ENCODE measurements at places on chromosomes 5 and 9.

DNA sequence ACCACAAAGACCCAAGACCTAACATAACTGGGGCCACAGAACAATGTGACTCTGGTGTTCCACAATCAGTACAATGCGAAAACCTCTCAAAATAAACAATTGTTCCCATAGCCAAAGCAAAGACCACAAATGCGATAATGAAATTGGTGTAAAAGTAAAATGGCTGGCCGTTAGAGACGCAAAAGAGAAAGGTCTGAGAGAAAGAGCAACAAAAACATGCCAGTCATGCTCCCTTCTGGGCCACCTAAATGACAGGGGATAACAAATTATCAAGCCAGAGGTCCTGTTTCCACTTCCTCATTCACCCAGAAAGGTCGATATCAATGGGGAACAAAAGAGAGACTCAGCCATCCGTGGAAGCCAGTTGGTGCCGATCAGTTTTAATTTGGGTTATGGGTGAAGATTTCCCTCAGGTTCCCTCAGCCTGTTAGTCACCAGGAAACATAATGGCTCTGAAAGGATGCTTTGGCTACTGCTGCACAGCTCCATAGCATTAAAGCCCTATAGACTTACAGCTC is 9.2 kb upstream of the CFAP95 start:
- DNase-seq = no peak

DNA sequence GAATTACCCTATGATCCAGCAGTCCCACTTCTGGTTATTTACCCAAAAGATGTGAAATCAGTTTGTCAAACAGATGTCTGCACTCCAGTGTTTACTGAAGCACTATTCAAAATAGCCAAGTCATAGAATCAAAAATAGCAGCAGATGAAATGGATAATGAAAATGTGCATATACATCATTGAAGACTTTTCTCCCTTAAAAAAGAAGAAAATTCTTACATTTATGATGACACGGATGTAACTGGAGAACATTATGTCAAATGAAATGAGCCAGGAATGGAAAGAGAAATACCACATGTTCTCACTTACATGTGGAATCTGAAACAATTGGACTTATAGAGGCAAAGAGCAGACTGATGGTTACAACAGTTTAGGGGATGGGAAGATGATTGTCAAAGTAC is 21.5 kb upstream of the PLEKHG4B start:
- DNase-seq = no peak

- no peak for DNase-seq
These were observed 33.6 kb downstream of the HTR4 start for GRCh38 chr5:148620696-148621095.

DNA sequence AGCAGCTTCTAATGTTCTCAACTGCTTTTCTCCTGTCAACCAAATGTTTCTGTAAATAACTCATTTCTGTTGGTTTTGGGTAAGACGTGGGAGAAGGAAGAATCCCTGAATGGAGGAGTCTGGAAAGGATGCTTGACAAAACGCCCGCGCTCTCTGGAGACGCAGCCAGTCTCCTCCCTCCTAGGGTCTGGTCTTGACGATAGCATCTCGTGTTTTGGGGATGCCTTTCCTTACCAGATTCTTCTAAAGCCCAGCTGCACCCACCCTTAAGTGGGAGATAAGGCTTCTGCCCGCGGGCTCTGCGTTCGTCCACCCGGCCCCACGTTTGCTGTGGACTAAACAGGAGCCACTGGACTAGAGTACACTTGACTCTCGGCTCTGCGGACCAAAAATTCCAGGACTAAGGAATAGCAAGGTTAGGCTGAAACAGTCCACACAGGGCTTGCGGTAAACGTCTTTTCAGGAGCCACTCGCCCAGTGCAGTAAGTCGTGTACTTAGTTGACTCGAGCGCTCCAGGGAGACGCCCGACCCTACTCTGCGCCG is 491 bp upstream of the CTSL start:
- DNase-seq = no peak

DNA sequence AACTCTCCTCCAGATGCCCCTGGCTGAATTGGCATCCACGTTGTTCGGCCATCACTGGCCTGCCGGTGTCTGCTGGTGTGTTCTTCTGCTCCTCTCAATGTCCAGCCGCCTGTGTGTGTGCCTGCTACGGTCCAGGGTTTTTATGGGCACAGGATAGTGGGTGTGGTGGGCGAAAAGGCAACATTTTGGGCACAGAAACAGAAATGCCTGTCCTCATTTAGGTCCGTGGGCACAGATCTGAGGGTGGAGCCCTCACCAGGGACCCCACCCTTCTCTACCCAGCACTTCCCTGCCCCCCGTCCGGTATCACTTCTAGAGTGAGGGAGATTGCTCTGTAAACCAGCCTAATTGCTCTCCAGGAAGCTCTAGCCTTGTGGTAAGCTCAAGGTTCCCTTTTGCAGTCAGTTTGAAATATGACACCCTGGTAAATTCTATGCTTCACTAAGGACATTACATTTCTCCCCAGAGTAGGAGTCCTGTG is 410.1 kb downstream of the MAT2B start:
- DNase-seq = no peak

GRCh38 chr9:92245005-92245797 is 48.3 kb downstream of the IARS1 start:
- DNase-seq = no peak

- DNase-seq = peak; percentile 51
These were observed 141.3 kb upstream of the ALDH1B1 start for GRCh38 chr9:38251036-38251860.

- DNase-seq = no peak
These were observed 121.7 kb upstream of the BNC2 start for GRCh38 chr9:16992138-16992537.

DNA sequence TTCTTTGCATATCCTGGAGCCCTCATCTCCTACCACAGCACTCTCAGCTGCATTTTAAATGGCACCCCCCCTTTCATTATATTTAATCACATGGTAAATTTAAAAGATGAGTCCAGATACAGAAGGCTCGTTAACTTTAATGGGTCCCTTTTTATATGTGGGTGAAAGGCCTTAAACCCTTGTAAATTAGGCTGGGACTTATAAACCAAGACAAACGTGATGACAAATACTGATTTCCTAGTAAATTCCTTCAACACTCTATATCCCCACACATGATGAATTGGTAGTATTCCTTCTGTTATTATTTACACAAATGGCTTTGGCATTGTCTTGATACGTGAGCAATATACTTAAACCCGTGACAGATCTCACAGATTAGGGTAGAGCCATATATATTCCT is 210.6 kb downstream of the CAAP1 start:
- no peak for DNase-seq

GRCh38 chr9:104934691-104935500 is 6.9 kb upstream of the ABCA1 start:
- no peak for DNase-seq

DNA sequence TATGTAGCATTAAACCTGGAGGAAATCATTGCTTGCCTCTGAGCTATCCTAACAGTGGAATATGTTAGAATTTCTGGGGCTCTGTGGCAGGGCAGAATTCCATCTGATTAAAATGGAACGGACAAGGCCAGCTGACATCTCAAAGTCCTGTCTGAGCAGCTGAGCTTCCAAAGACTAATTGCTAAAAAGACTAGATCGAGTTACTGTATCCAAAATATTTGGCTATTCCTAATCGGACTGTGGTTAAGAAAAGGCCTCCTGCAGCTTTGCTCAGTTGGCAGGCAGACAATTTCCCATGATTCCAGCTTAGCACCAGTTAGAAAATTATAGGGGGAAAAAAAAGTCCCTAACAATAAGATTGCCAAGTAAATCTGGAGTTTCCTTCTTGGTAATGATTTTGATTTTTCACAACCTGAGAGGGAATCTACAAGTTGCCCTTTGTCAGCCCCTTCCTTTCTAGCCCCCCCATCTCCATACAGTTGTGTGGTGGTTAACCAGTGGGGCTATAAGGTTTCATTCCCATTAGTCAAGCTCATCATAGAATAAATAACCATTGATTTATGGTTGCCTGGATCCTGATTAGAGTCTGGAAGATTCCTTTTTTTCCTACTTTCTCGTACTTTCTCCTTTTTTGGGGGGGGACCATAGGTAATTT is 26.4 kb downstream of the PTGR1 start:
- peak; percentile 13 for DNase-seq

- no peak for DNase-seq
These were observed 71.0 kb upstream of the PLPP6 start for GRCh38 chr9:4591123-4591500.

- DNase-seq = no peak
These were observed 128.9 kb upstream of the IL12B start for GRCh38 chr5:159459132-159459627.

- peak; percentile 28 for DNase-seq
These were observed 699 bp downstream of the AKNA start for GRCh38 chr9:114386886-114387679.

DNA sequence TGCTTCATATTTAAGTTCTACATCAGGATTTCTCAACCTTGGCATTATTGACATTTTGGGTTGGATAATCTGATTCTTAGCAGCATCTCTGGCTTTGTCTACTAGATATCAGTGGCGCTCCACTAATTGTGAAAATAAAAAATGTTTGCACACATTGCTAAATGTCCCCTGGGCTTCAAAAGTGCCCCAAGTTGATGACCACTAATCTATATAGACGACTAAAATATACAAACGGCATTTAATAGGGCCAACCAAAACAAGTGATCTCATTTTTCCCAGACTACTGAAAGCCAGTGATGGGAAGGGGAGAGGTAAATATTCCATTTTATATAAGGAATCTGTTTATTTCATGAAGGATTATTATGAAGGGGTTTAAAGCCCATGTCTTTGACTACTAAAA is 118.6 kb downstream of the HOMER1 start:
- no peak for DNase-seq

DNA sequence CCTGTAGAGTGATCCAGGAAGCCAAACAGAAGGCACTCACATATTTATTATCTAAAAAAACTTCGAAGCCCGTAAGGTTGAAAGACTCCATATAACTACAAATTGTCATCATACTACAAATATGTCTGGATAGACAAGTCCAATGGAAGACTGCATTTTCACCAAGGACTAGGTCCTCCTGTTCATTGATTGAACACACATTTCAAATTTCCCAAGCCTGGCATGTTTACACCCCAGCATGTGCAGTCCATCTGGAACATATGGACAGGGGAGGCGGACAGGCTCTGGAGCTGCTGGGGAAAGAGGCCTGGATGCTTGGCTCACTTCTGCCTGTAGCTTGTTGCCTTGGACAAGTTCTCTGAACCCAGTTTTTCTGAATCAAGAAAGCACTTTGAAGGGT is 378.7 kb downstream of the ENC1 start:
- no peak for DNase-seq

- DNase-seq = no peak
These were observed 612.0 kb upstream of the CLINT1 start for GRCh38 chr5:158470764-158471534.

DNA sequence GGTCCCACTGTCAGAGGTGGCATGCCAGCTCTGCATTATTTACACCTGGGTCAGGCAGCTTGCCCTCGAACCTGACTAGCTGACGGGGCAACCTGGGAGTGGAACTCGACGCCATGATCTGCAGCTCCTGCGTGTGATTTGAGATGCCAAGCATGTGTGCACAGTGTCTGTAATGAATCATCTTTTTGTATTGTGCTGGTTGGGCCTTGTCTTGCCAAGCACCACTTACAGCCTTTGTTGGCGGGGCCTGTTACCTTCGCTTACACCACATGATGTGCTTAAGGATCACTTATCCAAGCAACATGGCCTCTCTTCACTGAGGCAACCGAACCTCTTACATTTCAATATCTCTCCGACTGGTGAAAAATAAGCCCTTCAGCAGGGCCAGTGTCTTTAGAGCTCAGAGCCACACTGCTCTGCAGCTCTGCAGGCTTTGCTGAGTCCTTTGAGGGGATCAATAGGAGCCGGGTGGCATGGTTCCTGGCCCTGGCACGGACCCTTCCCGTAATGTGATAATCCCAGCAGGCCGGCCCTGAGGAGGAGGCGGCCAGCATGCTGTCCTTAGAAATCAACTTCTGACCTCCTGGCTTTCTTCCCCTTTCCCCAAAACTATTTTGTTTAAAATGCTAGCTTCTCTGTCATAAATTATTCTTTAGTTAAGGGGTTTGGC is 297.7 kb upstream of the CD180 start:
- no peak for DNase-seq

DNA sequence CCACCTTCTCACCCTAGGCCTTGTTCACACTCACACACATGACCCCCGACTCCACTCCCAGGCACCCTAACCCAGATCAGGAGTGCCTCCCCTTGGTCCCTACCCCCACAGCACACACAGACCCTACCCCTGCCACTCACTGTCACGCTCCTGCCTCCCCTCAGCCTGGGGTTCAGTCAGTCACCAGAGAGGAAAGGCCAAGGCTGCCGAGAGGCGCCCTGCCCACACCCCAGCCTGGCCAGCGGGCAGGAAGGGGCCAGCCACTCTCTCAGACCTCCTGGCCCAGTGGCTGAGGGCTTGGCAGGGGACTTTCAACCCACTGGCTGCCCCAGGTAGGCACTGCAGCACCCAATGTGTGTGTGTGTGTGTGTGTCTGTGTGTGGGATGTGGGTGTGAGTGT is 122.4 kb upstream of the MVB12B start:
- DNase-seq = no peak

Measured in NCI-H1417 (cell line).